SJSA1 (cell line): ENCODE measurements at places on chromosomes 7 and 10. TPM values are rescaled to one million over a fixed set of nuclear protein-coding genes. Genes with fewer than 3 reads are reported as not detected.

ANK3 gene
- 0.97 TPM in 1 of 2 replicates, not detected in the other for total RNA-seq

GIMAP1 gene
- not detected in 2 replicates for total RNA-seq

SDHAF3 gene
- total RNA-seq = 24.2 and 56.5 TPM in 2 replicates

KLF14 gene
- total RNA-seq = not detected in 2 replicates

NPY gene
- not detected in 2 replicates for total RNA-seq

OR6V1 gene
- not detected in 2 replicates for total RNA-seq

ATOH7 gene
- total RNA-seq = not detected in 2 replicates

SPDYE8 gene
- 0.24 TPM in 1 of 2 replicates, not detected in the other for total RNA-seq

SPDYE16 gene
- not detected in 2 replicates for total RNA-seq

PCLO gene
- total RNA-seq = 1.1 and 2.7 TPM in 2 replicates

BICC1 gene
- total RNA-seq = 27.8 and 46.9 TPM in 2 replicates

SLC26A3 gene
- not detected in 2 replicates for total RNA-seq

ADRB1 gene
- total RNA-seq = 1.3 and 1.4 TPM in 2 replicates

ITPRID1 gene
- not detected in 2 replicates for total RNA-seq

NRCAM gene
- total RNA-seq = not detected in 2 replicates

VIM gene
- total RNA-seq = 7,646 and 7,733 TPM in 2 replicates

PLAC9 gene
- not detected in 2 replicates for total RNA-seq

AIMP2 gene
- 95.7 and 98.1 TPM in 2 replicates for total RNA-seq

CFAP46 gene
- 0.21 TPM in 1 of 2 replicates, not detected in the other for total RNA-seq

NRG3 gene
- not detected in 2 replicates for total RNA-seq

CAMK2B gene
- total RNA-seq = not detected in 2 replicates

STYXL1 gene
- total RNA-seq = 78.4 and 123 TPM in 2 replicates

TMEM72 gene
- not detected in 2 replicates for total RNA-seq
